Mesothelial cell of epicardium (in vitro differentiated cells): ENCODE measurements at places on chromosomes 7 and 10. TPM values are rescaled to one million over a fixed set of nuclear protein-coding genes. Genes with fewer than 3 reads are reported as not detected.
A peak's percentile ranks its signal among the peaks of the same experiment; 100 is the strongest.

GRCh38 chr7:53094827-53095226 lies 59.4 kb downstream of the POM121L12 start:
- DNase-seq, result no peak

- DNase-seq, result no peak
These were observed 16.3 kb upstream of the CRYGN start for GRCh38 chr7:151456276-151456675.

DNA sequence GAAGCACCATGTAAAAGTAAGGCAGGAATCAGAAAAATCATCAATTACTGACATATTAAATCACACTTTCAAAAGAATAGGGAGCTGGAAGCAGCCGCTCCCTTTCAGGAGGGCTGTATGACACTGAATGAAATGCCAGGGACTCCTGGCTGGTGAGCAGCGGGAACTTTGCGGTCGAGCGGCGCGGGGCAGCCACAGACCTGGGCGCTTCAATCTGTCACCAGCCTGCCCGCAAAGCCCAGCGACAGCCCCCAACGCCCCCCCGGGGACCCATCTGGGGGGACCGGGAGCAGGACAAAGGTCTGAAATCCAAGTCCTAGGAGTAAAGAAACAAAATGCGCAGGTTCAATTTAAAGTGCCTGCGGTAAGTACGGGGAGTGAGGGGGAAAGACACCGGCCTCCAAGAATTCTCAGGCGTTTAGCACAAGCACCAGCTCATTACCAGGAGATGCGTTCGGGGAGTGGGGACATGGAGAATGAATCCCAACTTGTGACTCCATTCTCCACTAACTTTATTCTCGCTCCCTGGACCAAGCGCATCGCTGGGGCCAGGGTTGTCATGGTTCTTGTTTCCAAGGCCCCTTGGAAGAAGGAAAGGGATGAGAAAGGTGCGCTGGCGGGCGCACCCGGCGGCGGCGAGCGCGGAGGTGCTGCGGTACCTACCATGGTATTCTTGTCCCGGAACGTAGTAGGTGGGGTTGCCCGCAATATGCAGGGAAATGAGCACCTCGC lies 824 bp downstream of the RELN start:
- no peak for DNase-seq

DNA sequence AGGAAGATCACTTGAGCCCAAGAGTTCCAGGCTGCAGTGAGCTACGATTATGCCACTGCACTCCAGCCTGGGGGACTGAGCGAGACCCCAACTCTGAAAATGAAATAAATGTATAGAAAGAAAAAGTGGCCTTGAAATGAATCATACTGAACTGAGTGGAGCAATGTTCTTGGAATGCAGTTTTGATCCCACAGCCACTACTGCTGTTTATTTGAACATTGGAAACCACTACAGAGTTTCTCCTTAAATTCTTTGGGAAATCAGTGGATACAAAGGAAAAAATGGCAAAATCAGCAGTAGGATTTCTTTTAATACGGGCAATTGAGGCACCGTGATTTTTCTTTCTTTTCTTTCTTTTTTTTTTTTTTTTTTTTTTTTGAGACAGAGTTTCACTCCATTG lies 637.4 kb downstream of the GALNT17 start:
- DNase-seq, result no peak

DNA sequence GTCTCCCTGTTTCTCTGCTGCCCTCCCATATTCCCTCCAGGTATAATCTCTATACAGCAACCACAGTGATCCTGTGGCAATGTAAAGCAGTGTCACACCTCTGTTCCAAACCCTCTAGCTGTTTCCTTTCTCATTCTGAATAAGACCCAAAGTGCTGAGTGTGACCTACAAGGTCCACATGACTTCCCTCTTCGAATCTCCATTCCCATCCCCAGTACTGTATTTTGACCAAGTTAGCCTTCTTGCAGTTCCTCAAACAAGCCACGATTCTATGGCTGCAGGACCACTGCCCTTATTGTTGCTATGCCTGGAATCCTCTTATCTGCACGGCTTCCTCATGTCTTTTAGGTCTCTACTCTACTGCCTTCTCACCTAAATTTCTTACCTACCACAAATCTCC lies 291.9 kb downstream of the DOCK4 start:
- DNase-seq, result no peak

DNA sequence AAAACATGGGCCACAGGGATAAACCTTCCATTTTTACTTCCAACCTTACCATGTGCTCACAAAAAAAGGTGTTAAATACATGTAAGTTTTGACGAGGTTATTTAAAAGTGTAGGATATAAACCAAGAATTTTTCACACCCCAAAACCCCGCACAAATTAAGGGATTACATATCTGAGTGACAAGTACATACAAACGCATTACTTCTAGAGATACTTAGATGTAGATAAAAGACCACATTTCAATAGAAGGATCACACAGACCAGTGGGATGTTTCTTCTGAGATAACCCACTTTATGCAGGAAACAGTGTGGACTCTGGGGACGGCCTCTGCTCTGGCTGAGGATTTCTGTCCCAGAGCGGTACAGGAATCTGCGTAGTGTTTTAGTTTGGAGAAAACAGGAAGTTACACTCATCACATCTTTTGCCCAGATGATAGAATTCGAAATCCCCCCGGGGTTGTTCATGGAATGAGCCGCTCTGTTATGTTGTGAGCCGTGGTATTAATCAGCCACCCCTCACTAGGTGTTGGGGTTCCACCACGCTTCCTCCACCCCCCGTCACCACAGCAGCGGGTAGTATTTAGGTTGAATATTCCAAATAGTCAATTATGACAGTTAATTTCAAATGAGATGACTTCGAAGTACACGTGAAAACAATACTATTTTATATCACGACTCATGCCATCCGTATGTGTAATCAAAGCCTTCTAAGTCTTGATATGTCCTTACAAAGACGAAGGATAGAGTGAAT lies 1.3 kb upstream of the CUL1 start:
- DNase-seq, result no peak

DNA sequence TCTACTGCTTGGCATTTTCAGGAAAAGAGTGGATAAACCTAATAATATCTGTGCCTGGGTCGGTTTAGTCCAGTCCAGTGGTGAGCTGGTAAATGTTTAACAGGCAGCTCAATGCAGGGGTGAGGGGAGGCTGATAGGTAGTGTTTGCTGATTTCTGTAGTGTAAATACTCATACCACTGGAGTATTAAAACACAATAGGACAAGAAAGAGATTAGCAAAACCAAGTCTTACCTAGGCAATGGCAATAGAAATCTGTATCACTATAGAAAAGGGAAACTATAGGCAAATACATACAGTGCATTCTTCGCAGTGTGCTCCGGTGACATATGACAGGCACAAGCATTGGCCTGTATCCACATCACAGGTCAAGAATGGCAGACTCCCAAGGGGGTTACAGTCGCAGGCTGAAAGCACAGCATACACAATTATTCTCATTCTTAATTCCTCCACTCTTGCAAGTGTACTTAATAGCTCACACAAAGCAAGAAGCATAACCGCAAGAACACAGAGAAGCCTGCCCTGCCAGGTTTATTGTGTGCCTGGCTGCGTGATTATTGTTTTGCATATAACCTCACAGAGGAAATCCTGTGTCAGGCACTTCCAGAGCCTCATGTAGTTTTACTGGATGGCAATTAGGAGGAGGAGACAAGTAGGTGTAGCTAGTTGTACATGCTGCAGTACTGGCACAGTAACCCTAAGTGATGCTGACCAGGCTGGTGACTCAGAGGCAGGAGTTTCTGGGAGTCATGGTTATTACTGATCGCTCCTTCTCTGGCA lies 35.0 kb downstream of the LAMB4 start:
- no peak for DNase-seq

- DNase-seq, result no peak
These were observed 102.6 kb upstream of the PFKP start for GRCh38 chr10:2964632-2965296.

DNA sequence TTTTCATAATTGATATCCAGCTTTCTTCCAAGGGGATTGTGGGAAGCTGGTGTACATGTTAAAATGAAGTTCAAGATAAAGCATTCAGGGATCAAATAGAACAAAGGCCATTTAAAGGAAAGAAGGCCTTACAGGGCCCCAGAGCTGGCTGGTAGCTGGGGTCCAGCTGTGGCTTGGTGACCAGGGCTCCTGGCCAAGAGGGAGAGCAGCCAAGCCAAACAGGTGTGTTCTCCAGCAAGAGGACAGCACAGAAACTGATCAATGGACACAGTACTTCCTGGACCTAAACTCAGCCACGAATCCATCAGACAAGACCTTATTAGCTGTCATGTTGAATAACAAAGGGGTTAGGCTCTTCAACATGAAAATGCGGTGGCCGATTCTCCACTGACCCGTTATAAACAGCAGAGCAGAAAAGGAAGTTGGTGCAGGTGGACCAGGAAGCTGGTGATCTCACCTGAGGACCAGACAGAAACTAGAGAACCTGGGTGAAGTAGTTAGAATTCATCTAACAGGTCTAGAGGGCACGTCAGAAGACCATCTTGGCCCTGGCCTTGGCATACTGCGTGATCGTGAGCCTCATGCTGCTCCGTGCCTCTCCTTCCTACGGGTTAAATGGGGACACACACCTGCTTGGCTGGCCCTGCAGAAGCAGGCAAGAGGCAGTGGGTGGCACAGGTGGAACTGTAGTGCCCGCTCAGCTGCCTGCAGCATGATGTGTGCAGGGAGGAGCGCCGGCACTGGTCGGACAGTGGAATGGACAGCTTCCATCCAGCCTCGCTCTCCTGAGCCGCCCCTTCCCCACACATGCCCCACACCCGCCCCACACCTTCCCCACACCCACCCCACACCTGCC lies 53.8 kb downstream of the PARP12 start:
- no peak for DNase-seq

GRCh38 chr7:93367254-93367653 lies 135.1 kb downstream of the VPS50 start:
- DNase-seq, result no peak

DNA sequence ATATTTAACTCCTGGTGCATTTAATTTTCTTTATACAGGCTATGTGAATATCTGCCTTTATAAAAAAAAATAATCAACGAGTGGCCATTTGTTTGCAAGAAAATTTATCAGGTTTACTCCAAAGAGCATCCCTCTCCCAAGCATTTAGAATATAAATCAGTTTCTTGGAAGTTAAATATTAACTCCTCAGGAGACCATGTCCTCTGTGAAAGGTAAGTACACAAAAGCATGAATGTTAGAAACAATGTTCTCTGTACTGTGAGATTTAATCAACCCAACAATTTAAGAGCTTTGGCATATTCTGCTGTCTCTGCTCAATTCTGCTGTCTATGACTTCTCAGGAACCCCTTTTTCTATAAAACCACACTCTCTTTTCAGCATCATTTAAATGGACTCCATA lies 119.3 kb upstream of the LAMB4 start:
- no peak for DNase-seq

- DNase-seq, result no peak
These were observed 2.7 kb downstream of the DLX5 start for GRCh38 chr7:97021747-97022490.

- no peak for DNase-seq
These were observed 90.9 kb upstream of the PIP4K2A start for GRCh38 chr10:22805304-22805703.

DNA sequence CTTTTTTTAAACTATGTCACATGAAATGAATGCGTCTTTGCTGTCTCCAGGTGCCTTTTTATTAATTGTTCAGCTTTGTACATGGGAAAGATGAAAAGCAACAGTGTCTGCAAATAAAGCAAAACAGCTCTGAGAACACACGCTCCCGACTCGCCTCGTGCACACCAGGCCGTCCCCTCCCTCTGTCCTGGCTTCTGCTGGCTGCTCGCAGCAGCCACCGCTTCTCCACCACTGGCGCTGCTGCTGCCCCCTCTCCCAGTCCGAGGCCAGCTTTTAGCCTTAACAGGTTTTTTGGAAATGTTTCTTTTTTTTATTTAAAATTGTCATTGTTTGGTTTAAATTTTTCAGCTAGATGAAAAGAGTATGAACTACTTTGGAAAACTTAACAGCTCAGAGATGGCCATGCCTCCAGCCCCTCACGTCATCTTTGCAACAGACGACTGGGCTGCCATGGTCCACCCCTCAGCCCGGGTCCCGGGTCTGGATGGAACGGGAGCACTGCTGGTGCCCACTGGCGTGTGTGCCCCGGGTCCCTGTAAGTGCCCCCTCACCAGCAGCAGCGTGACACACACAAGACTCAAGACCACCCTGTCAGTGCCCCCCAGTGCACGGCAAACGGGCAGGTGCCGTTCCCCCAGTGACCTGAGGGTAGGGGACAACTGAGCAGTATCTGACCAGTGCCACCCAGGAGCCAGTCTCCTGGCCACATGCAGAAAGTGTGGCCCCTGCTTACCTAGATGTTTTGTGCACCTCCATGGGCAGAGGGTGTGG lies 415.6 kb upstream of the FOXK1 start:
- DNase-seq, result peak; percentile 30

DNA sequence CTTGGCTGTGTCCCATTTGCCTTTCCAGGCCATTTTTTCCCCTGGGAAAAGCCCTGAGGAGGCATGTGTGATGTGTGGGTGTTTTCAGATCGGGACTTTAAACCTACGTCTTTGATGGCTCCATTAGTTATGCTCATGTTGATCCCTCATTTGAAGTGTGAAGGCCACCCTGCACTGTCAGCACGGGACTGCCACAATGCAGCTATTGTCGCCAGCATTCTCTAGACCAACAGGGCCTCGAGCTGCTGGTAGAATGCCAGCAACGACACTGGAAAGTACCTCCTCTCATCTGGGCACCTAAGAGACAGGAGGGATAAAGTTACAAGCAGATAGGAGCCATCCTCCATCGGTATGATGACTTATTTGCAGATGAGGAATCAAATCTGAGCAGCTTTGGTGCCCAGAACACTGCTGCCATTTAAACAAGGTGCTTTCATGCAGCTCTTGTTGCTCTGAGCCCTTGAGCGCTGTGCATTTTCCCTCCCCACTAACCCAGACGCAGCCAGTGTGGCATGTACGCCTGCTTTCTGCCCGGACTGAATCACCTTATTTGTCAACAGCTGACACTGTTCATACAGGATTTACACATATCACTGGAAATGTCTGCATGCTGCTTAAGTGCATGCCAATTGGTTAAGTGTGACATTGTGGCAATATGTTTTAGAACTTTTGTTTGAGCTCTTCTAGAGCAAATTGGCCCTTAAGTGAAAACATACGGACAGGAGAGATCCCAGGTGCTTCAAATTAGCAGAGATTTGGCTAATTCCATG lies 175.0 kb upstream of the PITRM1 start:
- no peak for DNase-seq

DNA sequence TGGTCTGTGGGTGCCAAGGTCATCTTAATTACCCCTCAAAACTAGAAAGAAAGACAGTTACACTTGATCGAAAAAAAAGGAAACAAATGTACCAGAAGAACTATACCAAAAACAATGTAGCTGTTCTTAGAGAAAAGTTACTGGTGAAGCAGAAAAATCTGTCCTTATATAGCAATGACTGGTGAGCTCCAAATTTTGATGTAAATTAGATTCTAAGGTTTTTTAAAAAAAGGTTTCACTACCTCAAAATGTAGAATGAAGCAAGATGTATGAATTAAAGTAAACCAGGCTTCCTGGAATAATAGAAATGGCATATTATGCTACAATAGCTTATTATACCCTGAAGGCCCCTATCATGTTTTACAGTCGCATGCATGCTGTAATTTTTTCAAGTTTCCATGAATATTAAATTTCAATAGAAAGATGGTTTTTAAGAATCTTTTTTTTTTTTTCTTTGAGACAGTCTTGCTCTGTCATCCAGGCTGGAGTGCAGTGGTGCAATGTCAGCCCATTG lies 28.4 kb upstream of the FKBP9 start:
- no peak for DNase-seq

WNT8B gene
- 0.60 to 0.95 TPM (median 0.69 TPM) in 3 replicates for total RNA-seq

ABI1 gene
- 37.7 to 41.3 TPM (median 40.8 TPM) in 3 replicates for total RNA-seq

ASB10 gene
- total RNA-seq, result not detected in 3 replicates

TDRD1 gene
- total RNA-seq, result not detected in 3 replicates

MAD1L1 gene
- total RNA-seq, result 39.0 to 45.0 TPM (median 41.2 TPM) in 3 replicates

MMRN2 gene
- 6.5 to 9.8 TPM (median 7.2 TPM) in 3 replicates for total RNA-seq

ASAH2 gene
- 7.1 to 8.3 TPM (median 8.1 TPM) in 3 replicates for total RNA-seq

POMZP3 gene
- 14.7 to 15.8 TPM (median 15.7 TPM) in 3 replicates for total RNA-seq

CDNF gene
- 1.7 to 2.3 TPM (median 2.2 TPM) in 3 replicates for total RNA-seq

IDI2 gene
- not detected in 3 replicates for total RNA-seq
